ENCODE measurements at places on chromosomes 1 and 21.

DNA sequence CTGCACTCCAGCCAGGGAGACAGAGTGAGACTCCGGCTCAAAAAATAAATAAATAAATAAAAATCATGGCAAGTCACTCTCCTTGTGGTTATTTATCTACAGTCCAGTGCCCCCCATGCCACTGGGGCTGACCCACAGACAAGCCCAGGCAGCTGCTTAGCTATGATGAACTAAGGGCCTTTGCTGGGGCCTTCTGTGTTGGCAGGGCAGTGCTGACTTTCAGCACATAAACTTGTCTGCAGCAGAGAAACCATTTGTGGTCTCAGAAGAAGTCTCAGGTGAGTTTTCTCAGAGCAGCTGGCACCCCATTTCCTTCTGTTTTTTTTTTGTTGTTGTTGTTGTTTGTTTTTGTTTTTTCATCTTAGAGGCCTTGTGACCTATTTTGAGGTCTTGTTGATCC lies 20.9 kb upstream of the CFHR4 start:
- H3K4me1 ChIP-seq, result no peaks in the 10 kb centered on the region
- no peak overlapping the region for H3K27ac ChIP-seq
- DNase-seq, result no peak
- no peaks in the 10 kb centered on the region for H3K36me3 ChIP-seq
- no peak overlapping the region for H3K4me3 ChIP-seq
- no peaks in the 10 kb centered on the region for H3K27me3 ChIP-seq

- peaks cover 17% of the 10 kb centered on the region for H3K36me3 ChIP-seq
- H3K4me1 ChIP-seq, result no peaks in the 10 kb centered on the region
- no peaks in the 10 kb centered on the region for H3K27me3 ChIP-seq
These were observed 49.2 kb upstream of the TEKT2 start for GRCh38 chr1:36034692-36035091.

- H3K4me3 ChIP-seq, result no peak overlapping the region
- H3K36me3 ChIP-seq, result no peaks in the 10 kb centered on the region
- no peak overlapping the region for H3K27ac ChIP-seq
- DNase-seq, result no peak
These were observed 5.3 kb upstream of the SLC37A1 start for GRCh38 chr21:42508371-42508770.

DNA sequence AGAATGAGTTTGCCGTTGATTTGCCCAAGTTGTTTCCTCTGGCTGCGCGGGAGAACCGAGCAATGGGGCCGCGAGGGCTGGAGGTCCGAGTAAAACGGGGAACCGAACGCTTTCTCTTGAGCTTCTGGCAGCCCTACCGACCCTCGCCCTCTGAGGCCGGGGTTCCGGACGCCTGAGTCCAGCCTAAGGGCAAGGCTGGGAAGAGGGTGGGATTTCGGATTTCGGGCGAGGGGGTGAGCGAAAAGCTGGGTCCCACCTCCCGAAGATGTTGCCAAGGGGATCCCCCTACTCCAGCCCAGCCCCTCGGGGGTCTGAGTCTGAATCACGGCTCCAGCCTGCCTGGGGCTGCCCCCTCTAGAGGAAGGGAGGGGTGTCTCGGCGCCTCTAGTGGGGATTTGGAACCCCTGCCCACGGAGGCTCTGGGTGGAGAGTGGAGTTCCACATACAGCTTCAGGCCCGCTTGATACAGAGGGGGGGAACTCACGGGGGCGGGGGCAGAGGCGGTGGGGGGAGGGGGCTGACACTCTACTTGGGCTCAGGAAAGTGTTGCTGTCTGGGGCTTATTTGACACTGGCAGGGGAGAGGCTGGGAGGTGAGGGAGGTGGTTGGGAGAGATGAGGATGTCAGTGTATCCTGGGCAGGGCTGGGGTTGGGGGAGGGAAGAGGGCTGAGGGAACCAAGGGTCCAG lies 617 bp downstream of the KIRREL1 start:
- peaks cover 49% of the 10 kb centered on the region for H3K4me1 ChIP-seq
- no peak for DNase-seq
- peak overlapping the region; percentile 79 for H3K27ac ChIP-seq
- H3K27me3 ChIP-seq, result peaks cover 22% of the 10 kb centered on the region
- H3K36me3 ChIP-seq, result no peaks in the 10 kb centered on the region

DNA sequence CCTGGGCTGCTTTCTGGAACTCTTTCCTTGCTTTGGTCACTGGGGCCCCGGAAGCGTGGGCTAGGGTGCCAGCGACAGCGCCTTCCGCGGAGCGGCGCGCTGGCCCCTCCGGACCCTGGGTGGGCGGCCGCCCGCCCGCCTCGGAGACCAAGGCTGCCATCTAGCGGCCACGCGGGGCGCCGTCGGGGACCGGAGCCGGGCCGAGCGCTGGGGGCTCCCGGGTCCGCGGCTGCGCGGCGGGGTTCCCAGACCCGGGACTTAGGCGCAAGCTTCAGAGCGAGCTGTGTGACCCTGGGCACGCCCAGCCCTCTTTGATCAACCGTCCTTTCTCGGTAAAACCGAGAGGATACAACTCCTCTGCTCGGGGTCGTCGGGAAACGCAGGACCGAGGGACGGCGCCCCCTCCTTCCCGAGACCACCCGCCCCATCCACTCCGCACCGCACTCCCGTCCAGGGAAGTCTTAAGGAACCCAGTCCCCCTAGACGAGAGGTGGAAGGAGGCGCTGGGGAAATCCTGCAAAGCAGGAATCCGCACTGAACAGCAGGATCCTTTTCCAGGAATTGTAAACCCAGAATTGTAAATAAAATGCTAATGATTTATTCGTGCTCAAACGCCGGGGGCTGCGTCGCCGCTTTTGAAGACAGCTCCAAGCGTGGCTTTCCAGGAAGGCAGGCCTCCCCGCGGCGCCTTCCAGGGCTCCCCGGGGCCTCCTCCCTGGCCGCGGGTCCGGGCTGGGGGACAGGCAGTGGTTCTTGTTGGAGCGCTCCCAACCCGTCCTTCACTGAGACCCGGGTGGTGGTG lies 41.2 kb downstream of the RRAGC start:
- peaks cover 73% of the 10 kb centered on the region for H3K27me3 ChIP-seq
- H3K4me1 ChIP-seq, result peaks cover 13% of the 10 kb centered on the region
- no peak overlapping the region for H3K27ac ChIP-seq
- no peaks in the 10 kb centered on the region for H3K36me3 ChIP-seq

- H3K27me3 ChIP-seq, result no peaks in the 10 kb centered on the region
- no peaks in the 10 kb centered on the region for H3K36me3 ChIP-seq
- H3K4me1 ChIP-seq, result no peaks in the 10 kb centered on the region
- H3K4me3 ChIP-seq, result no peak overlapping the region
- DNase-seq, result no peak
These were observed 287.0 kb downstream of the ASTN1 start for GRCh38 chr1:176877557-176877956.

DNA sequence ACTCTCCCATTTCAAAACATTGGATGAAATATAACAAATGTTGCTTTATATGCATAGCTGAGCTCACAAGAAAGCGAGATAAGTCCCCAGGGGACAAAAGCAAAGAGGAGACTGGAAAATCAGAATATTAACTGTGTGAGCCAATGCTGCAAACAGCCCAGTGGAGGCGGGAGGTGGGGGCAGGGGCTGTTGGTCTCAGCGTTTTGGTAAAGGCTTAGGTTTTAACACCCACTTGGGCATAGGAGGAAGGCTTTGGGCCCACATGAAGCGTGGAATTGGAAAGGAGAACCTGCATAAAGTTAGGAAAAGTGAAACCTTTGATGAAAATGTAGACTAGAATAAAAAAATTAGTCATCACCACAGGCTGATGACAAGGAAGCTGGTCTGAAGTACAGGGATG lies 30.2 kb upstream of the SMIM12 start:
- no peak for DNase-seq
- H3K36me3 ChIP-seq, result no peaks in the 10 kb centered on the region
- no peak overlapping the region for H3K27ac ChIP-seq
- no peak overlapping the region for H3K4me3 ChIP-seq
- peaks cover 13% of the 10 kb centered on the region for H3K4me1 ChIP-seq

- H3K4me1 ChIP-seq, result no peaks in the 10 kb centered on the region
- no peaks in the 10 kb centered on the region for H3K36me3 ChIP-seq
- no peak overlapping the region for H3K27ac ChIP-seq
- DNase-seq, result no peak
- H3K27me3 ChIP-seq, result no peaks in the 10 kb centered on the region
- H3K4me3 ChIP-seq, result no peak overlapping the region
These were observed 107.6 kb downstream of the DAB1 start for GRCh38 chr1:57316291-57316690.

- no peaks in the 10 kb centered on the region for H3K36me3 ChIP-seq
- no peaks in the 10 kb centered on the region for H3K4me1 ChIP-seq
- H3K27me3 ChIP-seq, result no peaks in the 10 kb centered on the region
- no peak for DNase-seq
- H3K4me3 ChIP-seq, result no peak overlapping the region
These were observed 418.8 kb downstream of the PTPRU start for GRCh38 chr1:29655145-29655544.

Data from stomach (tissue), 19 donors.